ENCODE measurements at places on chromosomes 16 and 17.

GRCh38 chr17:72843591-72843990 is 248.9 kb downstream of the SLC39A11 start:
- no peak for DNase-seq

- no peak for DNase-seq
These were observed 46.7 kb downstream of the C17orf67 start for GRCh38 chr17:56786989-56787482.

DNA sequence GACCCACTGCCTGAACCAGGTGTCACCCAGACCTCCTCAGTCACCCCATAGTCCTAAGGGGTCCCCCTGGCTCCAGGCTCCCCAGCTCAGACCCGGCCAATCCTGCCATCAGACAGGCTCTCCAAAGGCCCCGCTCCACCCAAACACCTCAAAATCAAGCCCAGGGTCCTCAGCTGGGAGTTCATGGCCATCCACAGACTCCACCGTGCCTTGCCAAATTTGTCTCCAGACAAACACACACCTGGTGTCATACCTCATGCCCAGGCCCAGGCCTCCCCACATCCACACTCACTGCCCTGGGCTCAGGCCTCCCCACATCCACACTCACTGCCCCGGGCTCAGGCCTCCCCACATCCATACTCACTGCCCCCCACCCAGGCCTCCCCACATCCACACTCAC is 12.5 kb downstream of the RPH3AL start:
- DNase-seq: no peak

DNA sequence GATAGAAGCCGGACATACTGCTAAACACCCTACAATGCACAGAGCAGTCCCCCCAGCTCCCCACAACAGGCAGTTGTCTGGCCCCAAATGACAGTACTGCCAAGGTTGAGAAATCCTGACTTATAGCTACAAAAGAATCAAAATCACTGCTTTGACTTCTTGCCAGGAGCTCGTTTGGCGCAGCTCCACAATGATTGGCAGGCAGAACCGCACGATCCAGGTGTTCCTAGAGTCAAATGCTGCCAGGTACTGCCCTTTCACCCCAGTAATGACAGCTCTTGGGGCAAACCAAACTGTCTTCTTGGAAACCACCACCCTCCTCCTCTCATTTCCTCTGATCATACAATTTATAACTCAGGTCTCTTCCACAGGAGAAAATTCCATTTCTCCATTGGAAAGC is 2.2 kb upstream of the TMC5 start:
- DNase-seq: no peak

DNA sequence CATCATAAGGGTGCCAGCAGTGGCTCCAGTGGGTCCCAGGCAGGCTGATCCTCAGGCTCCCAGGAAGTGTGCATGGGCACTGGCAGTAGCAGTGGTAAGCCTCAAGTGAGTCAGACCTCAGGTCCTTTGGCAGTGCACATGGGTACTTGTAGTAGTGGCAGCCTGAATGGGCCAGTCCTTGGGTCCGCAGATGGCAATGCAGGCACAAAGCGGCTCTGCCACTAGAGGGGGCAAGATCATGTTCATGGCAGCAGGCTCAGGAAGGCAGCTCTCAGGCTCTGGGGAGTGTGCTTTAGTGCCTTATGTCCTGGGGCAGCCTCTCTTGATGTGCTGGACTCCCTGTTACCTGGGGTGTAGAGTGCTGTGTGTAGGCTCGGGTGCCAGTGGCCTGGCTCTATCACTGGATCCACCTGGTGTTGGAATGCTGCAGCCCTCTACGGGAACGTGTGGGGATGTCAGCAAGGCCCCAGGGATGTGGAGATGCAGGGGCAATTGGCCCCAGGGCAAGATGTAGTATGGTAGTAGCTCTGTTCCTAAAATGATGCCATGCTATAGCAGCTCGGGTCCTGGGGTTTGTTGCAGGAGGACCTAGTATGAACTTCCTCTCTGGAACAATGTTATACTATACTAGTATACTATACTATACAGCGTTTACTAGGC is 11.0 kb downstream of the ACSM3 start:
- DNase-seq: peak; percentile 33

GRCh38 chr16:70778901-70779309 is 22.1 kb downstream of the VAC14 start:
- DNase-seq: peak; percentile 1
